ENCODE measurements at places on chromosomes 7 and 10.

- peak; percentile 85 for DNase-seq
These were observed 575 bp downstream of the DLG5 start for GRCh38 chr10:77925795-77926565.

DNA sequence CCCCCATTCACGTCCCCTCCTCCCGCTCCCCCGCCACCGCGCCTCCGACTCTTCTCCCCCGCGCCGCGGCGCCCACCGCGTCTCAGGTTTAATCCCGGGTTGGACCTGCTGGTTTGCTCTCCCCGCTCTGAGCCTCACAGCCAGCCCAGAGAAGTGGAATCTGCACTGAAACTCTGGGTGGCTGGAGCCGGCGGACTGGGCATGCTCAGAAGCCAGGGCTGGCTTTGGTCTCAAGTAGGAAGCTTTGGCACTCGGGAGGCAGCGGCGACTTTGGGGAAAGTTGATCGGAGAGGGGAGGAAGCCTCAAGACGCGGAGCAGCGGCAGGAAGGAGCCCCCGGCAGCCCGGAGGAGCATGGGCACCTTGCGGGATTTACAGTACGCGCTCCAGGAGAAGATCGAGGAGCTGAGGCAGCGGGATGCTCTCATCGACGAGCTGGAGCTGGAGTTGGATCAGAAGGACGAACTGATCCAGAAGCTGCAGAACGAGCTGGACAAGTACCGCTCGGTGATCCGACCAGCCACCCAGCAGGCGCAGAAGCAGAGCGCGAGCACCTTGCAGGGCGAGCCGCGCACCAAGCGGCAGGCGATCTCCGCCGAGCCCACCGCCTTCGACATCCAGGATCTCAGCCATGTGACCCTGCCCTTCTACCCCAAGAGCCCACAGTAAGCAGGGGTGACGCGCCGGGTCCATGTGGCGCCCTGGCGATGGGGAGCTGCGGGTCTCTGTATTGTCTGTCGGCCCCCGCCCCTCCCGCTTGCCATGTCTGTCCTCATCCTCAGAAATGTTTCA lies at the start of gene PRKG1:
TSS of gene PRKG1 (plus strand) at position 250 of the 791 bp plus-strand sequence.
- DNase-seq = peak; percentile 92

DNA sequence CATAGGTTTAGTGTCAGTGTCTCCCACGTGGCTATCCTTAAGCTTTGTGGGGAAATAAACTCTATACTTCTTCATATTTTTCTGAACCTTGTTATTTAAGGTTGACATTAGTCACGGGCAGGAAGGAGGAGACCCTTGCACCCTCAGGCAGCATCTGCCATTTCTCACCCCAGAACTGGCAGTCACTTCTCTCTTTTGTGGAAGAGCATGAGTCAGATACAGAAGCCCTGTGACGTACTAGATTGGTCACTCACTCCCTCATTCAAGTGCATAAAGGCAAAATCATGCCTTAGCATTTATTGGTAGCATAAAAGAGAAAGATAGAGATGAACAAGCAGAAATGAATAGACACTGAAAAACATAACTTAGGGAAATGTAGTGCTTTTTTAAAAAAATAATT lies 206.0 kb upstream of the MDFIC start:
- no peak for DNase-seq

GRCh38 chr7:8965177-8965576 lies 531.8 kb downstream of the NXPH1 start:
- no peak for DNase-seq

DNA sequence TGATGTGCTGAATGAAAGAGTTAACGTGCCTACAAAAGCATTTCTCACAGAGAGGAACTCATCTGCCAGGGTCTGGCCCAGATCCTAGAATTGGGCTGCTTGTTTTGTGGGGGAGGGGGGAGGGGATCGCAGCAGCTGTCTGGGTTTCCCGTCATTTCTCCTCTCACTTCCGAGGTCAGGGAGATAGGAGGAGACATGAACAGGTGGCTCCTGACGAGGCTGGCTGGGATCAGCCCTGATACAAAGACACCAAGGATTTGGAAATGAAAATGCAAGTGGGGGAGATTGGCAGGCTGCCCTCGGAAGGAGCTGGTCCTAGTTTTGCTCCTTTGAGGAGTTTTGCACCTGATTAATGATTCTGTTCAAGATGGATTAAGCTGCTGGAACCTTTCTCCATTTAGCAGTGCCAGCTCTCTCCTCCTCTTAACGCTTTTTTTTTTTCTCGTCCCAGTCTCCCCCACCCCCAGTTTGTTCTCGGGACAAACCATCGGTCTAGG lies 86.8 kb upstream of the KMT2C start:
- DNase-seq = no peak

DNA sequence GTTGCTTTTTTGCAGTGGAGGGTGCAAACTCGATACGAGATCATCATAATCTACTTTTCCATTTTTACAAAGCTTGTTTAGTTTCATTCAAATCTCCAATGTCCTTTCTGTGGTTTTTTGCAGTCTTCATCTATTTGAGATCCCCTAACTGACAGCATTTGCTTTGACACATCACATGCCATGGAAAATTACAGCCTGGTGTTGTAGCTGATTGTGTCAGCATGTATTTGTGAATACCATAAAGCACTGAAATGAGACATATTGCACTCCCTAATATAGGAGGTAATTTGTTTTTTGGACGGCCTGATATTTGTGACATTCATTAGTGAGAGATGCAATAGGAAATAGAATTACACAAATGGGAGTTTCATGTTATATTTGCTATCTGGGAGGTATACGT lies 620.8 kb downstream of the KCNMA1 start:
- no peak for DNase-seq

DNA sequence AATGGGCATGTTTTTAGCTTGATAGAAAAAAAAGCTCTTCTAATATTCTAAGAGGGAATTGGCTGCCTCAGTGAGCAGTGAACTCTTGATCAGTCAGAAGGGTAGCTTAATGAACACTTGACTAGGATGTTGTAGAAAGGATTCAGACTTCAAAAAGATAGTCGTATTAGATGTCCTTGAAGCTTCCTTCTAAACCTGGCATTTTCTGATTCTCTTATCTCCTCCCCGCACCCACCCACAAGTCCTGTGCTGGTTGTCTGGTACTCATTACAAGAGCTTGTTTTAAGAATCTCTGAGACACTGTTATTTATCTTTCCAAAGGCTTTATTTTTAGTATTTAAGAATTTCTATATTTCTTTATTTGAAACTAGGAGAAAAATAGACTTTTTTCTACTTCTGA lies 7.4 kb upstream of the SMIM30 start:
- DNase-seq = no peak

DNA sequence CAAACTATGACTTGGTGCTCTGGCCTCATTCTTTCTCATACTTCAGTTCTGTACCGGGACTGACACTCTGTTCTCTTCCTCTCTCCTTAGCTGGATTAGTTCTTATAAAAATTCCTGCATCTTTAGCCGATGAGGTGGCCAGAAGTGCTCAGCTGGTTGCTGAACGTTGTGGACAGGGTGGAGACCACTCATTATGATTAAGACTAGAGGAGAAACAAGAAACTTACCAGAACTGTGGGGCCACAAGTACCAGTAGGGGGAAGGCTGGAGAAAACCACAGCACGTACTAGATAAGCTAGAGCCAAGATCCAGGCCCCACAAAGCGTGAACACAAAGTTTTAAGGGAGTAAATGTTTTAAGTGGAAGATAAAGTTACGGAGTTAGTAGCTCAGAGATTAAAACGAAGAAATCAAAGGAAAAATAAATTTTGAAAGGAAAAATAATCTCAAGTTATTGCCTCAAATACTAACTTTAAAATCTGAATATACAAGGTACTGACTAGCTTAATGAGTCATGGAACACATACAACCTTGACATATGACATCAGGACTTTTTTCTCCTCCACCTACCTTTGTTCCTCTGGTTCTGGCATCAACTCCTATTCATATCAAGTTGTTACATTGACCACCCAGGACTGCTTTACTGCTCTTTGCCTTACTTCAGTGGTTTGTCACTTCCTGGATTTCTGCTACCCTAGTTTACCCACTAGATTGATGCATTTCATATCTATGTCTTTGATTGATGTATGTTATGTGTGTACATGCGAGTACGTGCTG lies 469.0 kb downstream of the TFEC start:
- DNase-seq = no peak

GRCh38 chr10:18414061-18414460 lies 237.3 kb downstream of the NSUN6 start:
- no peak for DNase-seq

- DNase-seq = no peak
These were observed 10.4 kb downstream of the TMEM270 start for GRCh38 chr7:73871163-73872011.

GRCh38 chr10:97059006-97059871 lies 126.5 kb downstream of the SLIT1 start:
- no peak for DNase-seq

- no peak for DNase-seq
These were observed 61.0 kb upstream of the NFE2L3 start for GRCh38 chr7:26090927-26091519.

DNA sequence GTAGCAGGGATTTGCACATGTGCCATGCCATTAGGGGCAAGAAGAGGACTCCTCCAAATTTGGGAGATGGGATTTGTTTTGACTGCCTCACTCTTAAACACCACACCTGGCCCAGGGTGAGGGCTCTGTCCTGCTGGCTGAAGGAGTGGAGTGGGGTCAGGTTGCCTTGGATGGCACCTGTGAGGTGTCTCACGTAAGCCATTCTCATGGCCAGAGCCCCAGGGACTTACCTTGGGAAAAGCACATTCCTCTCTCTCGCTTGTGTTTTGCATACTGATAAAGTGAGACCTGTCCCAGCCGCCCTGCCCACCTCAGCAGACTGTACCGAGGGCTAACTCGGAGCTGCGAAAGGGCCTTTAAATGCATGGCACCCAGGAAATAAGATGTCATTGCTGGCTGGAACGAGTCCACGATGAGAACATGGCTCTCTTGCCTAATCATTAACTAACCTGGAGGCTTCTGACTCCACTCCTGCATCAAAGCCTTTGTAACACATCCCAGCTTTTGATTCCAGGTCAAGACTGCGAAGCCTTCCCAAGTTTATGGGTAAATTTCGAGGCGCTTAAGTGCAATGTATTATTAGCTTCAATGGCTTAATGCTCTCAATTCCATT lies 184.0 kb upstream of the RNF32 start:
- DNase-seq = no peak

DNA sequence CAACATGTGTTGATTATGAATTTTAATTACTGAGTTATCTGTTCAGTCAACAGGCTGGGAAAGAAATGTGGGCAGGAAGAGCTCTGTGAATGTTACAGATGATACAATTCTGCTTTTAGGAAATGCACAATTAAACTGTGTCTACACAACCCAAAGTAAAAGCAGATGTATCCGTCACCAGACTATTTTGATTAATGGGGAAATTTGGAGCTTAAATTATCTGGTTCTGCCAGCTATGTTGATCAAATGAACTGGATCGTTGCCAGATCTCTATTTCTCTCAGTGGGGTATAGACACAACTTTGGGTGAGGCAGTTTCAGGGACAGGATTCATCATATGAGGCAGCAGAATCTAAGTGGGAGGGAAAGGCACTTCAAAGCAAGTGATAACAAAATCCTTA lies 136.5 kb downstream of the NEUROD6 start:
- DNase-seq = no peak

Data from osteocyte (in vitro differentiated cells).